ENCODE measurements at places on chromosomes 11 and 22.

- DNase-seq = no peak
These were observed 68.9 kb downstream of the KIAA1671 start for GRCh38 chr22:25021409-25021808.

DNA sequence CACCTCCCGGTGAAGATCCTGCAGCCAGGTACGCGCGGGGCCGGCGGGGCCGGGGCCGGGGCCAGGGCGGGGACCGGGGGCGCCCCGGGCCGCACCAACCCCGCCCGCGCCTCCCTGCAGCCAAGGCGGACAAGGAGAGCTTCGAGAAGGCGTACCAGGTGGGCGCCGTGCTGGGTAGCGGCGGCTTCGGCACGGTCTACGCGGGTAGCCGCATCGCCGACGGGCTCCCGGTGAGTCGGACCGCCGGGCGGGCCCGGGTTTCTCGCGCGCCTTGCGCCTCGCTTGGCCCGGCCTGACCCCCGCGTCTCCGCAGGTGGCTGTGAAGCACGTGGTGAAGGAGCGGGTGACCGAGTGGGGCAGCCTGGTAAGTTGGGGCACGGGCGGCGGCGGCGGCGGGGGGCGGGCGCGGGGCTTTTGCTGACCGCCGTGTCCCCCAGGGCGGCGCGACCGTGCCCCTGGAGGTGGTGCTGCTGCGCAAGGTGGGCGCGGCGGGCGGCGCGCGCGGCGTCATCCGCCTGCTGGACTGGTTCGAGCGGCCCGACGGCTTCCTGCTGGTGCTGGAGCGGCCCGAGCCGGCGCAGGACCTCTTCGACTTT, 531 bp downstream of the PIM3 start:
- DNase-seq = peak; percentile 77

DNA sequence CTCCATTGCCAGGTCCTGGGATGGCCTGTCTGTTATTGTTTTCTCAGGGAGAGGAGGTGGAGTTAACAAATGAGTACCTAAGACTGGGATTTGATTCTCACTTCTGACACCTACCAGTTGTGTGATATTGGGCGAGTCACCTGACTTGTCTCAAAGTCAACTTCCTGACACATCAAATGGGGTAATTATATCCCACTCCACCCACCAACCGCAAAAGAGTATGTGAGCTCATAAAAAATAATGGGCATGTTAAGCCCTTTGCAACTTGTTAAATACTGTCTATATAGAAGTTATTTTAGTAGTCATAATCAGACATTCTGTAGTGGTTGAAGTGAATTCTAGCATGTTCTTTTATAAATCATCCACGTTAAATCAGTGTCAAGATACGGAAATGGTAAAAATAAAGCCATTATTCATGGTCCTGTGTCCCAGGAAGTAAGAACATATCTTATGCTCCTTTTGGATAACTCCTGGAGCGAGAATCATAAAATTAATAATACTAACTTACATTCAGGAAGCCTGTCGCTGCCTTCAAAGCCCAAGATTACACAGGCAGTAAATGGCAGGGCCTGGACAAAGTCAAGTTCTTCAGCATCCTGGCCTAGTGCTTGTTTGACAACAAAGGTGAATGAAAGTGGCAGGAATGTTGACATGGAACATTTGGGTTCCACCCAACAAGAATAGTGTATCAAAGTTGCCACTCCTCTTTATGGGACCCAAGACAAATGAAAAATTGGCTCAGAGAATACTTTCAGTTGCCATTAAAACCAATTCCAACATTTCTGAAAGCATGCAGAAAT, 54.3 kb downstream of the SYTL2 start:
- no peak for DNase-seq

GRCh38 chr11:92083123-92083522, 141.5 kb upstream of the FAT3 start:
- DNase-seq = no peak

DNA sequence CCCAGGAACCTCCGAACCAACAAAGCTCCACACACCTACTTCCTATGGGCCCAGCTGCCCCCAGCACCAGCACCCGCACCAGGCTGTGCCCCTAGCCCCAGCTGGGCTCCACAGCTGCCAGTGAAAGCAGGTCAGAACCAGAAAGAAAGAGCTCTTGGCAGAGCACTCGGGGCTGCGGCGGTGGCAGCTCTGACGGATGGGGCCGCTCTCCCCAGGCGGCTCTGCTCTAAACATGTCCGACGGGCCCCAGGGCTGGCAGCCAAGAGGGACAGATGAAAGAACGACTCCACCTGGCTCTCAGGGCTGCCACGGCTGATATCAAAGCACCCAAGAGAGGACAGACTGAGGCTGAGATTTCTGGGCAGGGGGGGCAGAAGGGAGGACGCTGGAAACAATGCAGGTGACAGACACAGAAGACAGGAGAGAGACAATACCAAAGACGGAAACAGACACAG, 25.7 kb downstream of the LRFN4 start:
- DNase-seq = no peak

DNA sequence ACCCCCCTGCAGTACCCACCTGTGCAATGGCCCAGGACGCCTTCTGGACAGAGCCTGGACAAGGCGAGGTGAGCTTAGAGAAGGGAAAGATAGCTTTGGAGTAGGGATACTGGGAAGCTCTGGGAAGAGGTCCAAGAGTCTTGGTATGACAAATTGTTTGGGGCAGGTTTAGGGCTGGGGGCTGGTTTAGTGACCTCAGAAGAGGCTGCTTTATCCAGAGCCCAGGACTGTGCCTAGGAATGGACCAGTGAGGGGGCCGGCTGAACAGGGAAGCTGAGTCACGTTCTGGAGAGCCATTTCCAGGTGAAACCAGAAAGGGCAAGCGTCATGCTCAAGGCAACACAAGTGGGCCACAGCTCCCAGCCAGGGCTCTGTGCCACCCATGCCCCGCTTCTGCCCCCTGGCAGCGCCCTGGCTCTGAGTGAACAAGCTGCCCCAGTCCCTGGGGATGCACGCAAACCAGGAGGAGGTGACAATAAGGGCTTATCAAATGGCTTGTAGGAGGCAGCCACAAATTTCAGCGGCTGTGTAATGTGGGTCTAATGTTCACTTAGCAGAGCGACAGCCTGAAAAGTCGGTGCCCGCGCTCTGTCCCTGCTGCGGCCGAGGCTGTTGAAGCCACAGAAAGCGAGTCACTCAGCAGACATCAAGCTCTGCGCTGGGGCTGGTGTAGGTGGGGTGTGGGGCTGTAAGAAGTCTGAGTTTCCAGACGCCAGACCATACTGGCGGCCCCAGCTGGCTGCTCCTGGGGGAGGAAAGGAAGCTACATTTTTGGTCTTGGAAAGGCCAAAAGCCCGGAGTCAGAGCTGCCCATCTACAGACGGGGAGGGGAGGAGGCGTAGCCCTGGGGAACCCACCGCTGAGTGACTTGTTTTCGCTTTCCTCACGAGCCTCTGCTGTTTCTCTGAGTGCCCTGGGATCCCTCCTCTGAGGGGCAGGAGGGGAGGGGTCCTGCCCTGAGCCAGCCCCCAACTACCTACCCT, 18.3 kb upstream of the SYT7 start:
- no peak for DNase-seq

- no peak for DNase-seq
These were observed 31.0 kb downstream of the TOB2 start for GRCh38 chr22:41415554-41415953.

GRCh38 chr11:882596-882995, 28.0 kb downstream of the CHID1 start:
- DNase-seq = no peak

- peak; percentile 93 for DNase-seq
These were observed 15.3 kb upstream of the ACCSL start for GRCh38 chr11:44032299-44033085.

- DNase-seq = no peak
These were observed 526.7 kb downstream of the INSC start for GRCh38 chr11:15641271-15642045.

DNA sequence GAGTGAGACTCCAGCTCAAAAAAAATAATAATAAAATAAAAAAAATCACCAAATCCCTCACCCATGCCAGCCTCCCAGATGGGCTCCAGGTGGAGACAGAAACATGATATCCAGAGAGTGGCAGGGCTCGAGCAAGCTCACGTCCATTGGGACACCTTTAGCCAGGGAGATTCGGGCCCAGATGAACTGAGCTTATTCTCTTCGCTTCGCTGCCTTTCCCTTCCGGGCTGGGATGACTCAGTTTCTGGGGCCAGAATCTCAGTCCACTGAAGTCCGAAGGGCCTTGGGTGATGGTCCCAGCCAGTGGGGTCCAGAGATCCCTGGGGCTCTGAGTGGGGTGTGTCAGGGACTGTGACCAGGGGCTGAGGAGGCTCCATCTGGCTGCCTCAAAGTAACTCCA, 23.0 kb upstream of the MYEOV start:
- DNase-seq = no peak

GRCh38 chr22:31179345-31179744, 19.4 kb downstream of the RNF185 start:
- DNase-seq = no peak

GRCh38 chr22:39476664-39477063, 19.9 kb downstream of the MGAT3 start:
- DNase-seq = no peak

DNA sequence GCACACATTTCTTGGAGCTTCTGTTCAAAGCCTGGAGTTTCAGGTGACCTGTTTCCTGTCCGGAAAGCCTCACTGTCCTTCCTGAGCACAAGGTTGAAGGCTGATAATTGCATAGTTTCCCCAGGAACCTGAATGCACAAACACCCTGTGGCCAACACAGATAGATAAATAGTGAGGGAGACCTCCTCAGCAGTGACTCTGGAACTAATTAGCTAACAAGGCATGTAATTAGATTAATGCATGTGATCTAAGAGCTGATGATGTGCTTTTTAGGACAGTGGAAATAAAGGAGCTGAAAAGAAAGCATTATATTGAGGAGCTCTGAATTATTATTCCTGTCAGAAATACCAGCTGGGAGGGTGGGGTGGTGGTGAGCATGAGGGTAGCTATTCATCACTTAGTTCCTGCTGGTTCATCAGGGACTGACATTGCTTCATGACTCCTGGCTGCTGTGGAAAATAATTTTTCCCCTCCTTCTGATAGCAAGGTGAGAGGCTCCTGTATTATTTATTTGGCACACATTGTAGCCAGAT, 101.1 kb downstream of the NELL1 start:
- no peak for DNase-seq

DNA sequence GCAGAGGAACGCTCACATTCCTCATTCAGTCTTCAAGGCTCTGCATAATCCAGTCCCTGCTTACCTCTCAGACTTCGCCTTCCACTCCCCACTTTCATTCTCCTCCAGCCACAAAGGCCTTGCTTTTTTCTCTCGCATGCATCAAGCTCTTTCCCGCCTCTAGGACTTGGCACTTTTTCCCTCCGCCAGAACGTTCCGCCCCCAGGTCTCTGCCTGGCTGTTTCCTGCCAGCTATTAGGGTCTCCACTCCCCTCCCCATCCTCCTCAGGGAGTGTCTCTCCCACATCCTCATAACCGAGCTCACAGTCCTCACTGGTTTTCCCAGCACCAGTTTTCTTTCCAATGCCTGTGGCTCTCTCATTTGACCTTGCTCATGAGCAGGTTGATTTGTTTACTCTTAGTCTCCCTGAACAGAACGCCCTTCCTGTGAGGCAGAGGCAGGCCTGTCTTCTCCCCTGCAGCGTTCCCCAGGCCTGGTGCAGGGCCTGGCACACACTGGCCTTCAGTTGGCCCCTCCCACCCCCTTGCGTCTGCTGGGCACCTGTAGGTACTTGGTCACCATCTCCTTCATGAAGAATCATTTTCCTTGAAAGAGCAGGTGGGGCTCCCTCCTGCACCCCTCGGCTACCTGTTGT, 75.2 kb downstream of the RTL6 start:
- no peak for DNase-seq

- DNase-seq = no peak
These were observed 20.5 kb upstream of the APOA1 start for GRCh38 chr11:116857936-116858335.

GRCh38 chr22:20583471-20583922, 76.1 kb downstream of the MED15 start:
- DNase-seq = no peak

- no peak for DNase-seq
These were observed at the start of gene MIAT for GRCh38 chr22:26656891-26657851. MIAT (plus strand) TSS chr22:26657588.

DNA sequence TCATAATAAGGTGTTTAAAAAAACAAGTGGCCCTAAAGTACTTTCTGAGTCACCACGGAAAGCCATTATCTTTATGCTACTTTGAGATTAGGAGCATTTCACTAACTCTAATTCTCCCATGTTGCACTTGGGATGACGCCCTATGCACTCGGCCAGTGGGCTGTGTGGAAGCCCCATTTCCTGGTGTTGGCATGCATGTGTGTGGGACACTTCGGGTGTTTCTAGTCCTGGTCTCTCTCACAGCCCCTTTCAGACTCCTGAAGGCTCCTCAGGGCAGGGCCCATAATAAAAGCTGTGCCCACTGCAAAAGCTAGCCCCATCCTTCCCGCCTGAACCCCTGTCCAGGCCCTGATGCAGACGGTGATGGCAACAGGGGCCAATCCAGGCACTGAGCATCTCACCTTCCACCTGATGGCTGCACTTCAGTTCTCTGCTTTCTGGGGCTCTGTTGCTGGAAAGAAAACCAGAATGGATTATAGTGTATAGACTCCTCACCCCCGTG, 14.9 kb upstream of the FXYD2 start:
- DNase-seq = peak; percentile 58

GRCh38 chr11:20388096-20389055, 860 bp downstream of the PRMT3 start:
- no peak for DNase-seq

DNA sequence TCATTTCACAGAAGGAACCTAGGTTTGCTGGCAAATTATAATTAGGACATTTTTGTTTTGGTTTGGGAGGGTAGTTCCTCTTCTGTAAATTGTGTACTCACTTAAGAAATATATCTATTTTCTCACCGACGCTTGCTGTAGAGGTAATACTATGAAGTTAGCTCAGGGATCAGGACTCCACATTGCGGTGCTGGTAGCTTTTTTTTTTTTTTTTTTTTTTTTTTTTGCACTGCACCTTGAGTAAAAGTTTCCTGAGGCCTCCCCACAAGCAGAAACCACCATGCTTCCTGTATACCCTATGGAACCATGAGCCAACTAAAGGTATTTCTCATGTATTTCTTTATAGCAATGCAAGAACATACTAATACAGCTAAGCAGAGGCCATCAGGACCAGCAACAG, 14.7 kb downstream of the UBTFL1 start:
- DNase-seq = no peak

- peak; percentile 63 for DNase-seq
These were observed 23.2 kb upstream of the DGCR8 start for GRCh38 chr22:20056696-20057386.

DNA sequence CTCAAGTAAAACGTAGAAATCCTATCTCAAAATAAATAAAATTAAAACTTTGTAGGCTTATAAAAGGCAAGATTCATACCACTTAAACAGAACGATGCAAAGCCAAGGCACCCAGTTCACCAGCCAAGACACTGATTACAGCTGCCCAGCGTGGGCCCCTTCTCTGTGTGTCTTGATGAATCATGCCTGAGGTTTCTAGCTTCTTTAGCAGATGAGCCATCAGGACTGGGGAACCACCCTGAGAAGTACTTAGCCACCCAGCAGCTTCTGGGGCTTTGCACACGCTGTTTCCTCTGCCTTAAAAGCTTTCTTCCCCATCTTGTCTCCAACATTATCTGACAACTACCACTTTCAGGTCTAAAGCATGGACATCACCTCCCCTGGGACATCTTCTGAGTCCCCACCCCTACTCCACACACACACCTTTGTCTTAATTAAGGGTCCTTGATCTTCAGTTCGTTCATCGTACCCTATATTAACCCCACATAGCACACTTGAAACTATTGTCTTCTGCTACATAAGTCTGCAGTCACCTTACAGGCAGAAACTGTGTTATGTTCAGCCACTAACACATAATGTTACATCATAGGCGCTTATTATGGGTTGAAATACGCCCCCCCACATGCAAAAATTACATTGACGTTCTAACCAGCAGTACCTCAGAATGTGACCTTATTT, 8.7 kb upstream of the LAYN start:
- no peak for DNase-seq
